ENCODE measurements at places on chromosomes 16 and 17.

DNA sequence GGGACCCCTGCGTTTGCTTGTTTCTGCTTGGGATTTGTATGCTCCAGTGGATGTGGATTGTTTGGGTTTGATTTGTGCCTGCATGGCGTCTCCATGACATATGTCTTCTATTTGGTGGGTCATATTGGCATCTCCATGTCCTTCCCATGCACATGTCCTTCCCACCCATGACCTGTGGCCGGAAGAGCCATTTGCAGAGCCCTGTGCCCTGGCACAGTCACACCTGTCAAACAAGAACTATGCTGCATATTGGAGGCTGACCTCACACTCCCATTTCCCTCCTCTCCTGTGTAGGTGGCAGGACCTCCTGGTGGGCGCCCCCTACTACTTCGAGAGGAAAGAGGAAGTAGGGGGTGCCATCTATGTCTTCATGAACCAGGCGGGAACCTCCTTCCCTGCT, 15.8 kb downstream of the ITGA3 start:
- no peak for DNase-seq

DNA sequence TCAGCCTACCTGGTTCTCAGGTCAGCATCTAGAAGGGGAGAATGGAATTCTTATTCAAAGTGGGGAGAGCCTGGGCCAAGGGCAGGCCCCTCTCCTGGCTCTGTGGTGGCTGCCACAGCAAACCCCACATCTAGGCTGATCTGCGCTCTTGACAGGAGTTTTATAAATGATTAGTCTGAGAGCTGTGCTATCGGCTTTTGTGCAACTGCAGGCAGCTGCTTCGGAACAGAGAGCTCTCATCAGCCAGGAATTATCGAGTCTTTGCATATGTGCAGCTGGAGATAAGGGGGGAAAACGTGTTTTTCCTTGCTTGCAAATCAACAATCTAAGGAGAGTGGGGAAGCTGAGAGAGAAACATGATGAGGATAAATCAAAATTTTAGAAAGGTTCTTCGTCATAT, 91.7 kb downstream of the HS3ST3A1 start:
- no peak for DNase-seq

DNA sequence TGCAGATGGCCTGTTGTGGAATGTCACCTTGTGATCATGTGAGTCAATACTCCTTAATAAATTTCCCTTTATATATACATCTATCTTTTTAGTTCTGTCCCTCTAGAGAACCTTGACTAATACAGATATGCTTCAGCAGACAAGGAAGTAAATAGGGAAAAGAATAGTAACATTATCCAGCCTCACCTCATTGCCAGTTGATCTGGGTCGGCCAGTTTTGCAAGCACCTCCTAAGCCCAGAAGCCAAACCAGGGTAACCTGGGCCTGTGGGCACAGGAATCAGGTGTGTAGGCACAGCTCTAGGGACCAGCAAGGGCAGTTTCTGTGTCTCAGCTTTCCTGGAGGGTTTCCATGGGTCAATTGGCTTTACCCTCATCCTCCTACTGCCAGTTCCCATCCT, 11.9 kb upstream of the CCL17 start:
- no peak for DNase-seq

DNA sequence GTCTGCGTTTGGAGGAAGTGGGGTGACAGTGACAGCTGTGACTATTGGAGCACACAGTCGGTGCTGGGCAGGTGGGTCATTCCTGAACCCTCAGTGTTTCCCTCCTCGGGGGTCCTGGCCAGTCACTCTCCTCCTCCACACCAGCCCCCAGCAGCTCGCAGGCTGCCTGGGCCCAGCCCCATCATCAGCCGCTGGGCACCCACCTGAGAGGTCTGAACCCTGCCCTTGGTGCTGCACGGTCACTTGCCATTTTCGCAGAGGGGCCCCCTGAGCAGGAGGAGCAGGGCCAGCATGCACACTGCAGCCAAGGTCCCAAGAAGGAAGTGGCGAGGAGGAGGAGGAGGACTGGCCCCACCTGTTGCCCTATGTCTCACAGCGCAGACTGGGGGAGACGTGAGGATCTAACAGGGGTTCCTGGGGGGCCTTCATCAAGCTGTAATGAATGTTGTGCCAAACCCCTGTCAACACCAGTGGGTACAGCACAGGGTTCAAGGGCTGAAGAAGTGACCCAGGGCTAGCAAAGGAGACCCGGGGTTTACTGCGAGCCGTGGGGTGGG, 23.0 kb downstream of the JPH3 start:
- DNase-seq, result no peak
